ENCODE measurements at places on chromosomes 3 and 15.

DNA sequence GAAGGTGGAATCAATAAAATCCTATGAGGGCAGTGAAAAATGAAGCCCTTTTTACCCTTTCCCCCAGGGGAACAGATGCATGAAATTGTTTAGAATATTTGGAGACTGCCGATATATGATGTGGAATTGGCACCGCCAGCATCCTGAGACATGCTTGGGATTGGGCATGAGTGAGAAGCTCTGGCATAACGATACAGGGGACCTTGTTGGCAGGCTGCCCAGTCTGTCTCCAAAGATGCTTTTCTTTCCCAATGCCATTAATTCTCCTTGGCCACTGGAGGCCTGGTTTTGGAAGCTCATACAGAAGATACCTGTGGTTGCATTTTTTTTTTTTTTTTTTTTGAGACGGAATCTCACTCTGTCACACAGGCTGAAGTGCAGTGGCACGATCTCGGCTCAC, 800.6 kb upstream of the LMCD1 start:
- DNase-seq, result no peak

GRCh38 chr3:101202640-101203039, 117.7 kb downstream of the IMPG2 start:
- no peak for DNase-seq

- DNase-seq, result no peak
Measured at GRCh38 chr3:17664923-17665322, 77.5 kb downstream of the TBC1D5 start.

DNA sequence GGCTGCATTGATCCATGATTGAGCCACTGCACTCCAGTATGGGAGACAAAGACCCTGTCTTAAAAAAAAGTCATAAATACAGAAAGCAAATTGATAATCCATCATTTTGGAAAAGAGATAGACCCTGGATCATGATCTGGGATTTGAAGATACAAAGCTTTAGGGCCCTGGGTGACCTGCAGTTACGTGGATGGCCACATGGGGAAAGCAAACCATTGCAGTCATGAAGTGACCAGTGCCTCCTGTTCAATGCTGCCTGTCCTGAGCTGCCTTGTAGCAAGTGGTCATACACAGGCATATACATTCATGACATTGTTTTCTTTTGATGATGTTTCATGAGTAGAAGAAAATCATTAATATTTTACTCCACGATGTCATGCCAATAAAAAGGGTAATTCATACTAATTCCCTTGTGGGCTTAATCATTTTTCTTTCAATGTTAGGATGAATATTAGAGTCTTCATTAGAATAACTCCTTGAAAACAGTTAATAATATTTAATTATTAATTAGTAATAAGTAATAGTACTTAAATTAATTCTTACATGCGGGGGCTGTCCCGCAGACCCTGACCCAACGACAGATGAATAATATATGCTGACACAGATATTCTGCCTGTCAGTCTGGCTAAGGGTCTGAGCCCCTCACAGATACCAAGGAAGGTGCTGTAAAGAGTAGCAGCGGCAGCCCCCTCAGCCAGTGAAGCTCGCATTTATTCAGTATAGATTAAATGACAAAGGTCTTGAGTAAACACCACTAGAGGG, 109.0 kb upstream of the UNC13C start:
- DNase-seq, result no peak

DNA sequence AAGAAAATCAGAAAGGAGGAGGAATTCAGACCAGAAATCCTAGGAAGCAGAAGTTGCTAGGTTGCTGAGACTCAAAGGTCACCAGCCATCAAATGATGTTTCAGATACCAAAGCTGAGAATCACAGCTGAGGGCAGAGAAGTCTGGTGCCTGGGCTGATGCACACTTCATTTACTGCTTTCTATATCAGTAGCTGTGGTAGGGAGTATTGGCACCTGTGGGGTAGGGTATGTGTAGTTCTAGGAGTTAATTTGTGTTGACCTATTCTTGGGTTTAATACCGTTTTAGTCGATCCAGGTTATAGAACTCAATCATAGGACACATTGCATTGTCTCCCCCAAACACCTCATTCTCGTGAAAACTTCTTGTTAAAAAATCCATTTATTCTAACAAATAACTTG, 529.6 kb downstream of the AGBL1 start:
- no peak for DNase-seq

GRCh38 chr3:56837196-56837955, 35.6 kb upstream of the ARHGEF3 start:
- DNase-seq, result no peak

GRCh38 chr3:14525685-14526631, 14.2 kb downstream of the GRIP2 start:
- no peak for DNase-seq

DNA sequence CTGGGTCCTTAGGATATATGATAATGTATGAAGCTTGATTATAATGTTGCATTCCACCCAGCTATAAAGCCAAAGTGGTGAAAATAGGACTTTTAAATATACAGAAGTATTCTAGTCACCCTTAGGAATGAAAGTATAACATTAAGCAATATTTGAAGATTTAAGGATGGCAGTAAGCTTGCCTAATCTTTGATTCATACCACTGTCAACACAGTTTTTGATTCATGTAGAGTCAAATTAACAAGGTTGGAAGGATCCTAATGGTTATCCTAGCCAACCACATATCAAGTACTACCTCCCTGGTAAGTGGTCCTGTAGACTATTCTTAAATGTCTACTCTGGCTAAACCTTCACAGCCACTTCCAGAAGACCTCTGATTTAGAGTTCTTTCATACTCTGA, 18.6 kb downstream of the ARIH1 start:
- DNase-seq, result no peak

DNA sequence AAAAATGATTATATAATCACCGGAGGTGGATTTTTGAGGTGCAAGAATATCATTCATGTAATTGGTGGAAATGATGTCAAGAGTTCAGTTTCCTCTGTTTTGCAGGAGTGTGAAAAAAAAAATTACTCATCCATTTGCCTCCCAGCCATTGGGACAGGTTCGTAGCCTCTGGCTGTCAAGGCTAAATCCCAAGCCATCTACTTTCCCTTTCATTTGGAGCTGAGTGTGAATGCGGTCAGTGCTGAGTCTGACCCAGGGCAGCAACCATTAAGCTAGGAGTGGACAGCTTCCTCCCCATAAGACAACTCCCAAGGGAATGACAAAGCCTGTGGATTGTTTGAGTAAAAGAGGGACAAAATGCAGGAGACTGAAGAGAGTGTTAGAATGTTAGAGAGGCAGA, 33.6 kb downstream of the PARP14 start:
- DNase-seq, result no peak

DNA sequence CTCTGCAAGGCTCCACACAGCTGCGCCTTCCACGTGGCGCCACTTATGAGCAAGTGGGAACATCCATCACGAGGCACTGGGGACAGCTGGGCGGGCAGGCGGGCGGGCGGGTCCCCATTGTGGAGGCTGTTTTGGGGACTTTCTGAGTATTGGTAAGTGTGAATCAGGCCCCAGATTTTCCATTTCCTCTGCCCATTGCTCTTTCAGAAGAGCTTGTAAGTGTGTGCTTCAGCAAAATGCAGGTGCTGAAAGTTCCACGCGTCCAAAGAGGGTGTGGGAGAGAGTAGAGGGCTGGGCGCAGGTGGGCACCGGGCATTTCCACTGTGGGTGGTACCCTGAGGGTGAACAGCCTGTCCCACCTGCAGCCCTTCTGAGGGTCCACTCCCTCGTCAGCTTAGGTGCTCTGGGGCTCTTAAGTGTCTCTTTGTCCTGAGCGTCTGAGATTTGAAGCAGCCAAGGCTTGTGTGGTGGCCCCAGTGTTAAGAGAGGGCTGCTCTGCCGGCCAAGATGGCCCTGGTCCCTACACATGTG, 177.1 kb downstream of the RPLP1 start:
- no peak for DNase-seq

- no peak for DNase-seq
Measured at GRCh38 chr15:67167091-67167490, 87.4 kb downstream of the AAGAB start.

DNA sequence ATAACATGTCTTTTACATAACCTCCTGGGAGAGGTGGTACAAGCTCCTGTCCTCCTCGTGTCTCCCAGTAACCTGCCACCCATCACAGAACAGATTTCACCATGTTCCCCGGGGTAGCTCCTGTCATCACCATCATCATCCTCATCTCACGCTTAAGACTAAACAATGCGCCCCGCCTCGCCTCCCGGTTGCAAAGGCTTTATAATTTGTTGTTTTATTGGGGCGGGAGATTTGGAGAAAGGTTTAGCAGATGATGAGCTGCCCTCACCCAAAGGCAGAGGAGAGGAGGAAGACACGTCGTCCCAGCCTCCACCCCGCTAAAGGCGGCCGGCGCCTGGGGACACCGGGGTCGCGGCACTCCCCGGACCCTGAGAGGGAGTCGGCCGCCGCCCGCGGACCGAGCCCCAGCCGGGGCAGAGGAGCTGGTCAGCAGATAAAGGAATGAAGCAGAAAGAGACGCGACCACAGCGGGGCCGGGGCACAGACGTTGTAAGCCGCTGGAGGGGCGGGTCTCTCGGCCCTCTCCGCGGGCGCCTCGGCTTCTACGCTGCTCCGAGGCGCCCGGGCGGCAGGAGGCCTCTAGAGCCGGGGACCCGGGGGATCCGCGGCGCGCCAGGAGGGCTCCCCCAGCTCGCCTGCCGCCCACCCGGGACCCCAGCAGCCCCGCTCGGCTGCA, 589 bp downstream of the HERC1 start:
- peak; percentile 29 for DNase-seq

- DNase-seq, result no peak
Measured at GRCh38 chr3:9406856-9407626, 9.6 kb downstream of the SETD5 start.

DNA sequence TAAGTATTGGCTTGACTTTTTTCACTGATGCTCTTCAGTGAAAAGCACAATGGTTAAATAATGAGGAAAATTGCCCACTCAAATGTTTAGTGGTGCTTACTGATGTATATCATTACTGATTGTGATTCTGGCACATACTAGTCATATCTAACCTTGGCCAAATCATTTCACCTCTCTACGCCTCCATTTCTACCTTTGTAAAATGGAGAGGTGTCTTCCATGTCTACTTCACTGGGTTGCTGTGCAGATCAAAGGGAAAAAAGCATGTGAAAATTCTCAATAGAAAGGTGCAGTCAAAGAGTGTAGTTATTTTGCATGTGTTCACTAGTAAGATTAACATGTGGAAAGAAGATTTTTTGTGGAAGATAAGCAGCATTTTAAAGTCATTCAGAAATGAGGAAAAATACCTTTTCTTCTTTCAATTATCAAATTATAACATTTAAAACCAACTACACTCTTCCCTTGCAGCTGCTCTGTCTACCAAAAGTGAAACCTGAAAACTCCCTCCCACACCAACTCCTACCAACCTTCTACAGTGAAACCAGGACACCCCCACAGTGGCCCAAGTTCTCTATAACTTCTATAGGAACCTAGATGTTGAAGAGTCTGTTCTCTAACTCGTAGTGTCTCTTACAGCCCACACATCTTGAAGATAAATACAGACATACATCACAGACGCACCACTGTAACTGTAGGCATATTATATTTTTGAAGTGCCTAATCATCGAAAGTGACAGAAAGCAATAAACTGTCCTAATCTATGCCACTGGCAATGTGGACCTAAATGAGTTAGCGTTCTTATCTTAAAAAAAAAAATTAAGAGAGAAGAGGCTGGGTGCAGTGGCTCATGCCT, 1.4 kb downstream of the CD200R1 start:
- peak; percentile 10 for DNase-seq

GRCh38 chr15:88608607-88609181, 12.4 kb upstream of the AEN start:
- no peak for DNase-seq

GRCh38 chr3:6862041-6862879, 1.3 kb downstream of the GRM7 start:
- DNase-seq, result no peak

- DNase-seq, result no peak
Measured at GRCh38 chr3:34106879-34107278, 308.4 kb downstream of the PDCD6IP start.

- no peak for DNase-seq
Measured at GRCh38 chr3:4772171-4772804, 206.9 kb upstream of the BHLHE40 start.

- DNase-seq, result no peak
Measured at GRCh38 chr15:66007663-66008262, 138.5 kb downstream of the RAB11A start.

DNA sequence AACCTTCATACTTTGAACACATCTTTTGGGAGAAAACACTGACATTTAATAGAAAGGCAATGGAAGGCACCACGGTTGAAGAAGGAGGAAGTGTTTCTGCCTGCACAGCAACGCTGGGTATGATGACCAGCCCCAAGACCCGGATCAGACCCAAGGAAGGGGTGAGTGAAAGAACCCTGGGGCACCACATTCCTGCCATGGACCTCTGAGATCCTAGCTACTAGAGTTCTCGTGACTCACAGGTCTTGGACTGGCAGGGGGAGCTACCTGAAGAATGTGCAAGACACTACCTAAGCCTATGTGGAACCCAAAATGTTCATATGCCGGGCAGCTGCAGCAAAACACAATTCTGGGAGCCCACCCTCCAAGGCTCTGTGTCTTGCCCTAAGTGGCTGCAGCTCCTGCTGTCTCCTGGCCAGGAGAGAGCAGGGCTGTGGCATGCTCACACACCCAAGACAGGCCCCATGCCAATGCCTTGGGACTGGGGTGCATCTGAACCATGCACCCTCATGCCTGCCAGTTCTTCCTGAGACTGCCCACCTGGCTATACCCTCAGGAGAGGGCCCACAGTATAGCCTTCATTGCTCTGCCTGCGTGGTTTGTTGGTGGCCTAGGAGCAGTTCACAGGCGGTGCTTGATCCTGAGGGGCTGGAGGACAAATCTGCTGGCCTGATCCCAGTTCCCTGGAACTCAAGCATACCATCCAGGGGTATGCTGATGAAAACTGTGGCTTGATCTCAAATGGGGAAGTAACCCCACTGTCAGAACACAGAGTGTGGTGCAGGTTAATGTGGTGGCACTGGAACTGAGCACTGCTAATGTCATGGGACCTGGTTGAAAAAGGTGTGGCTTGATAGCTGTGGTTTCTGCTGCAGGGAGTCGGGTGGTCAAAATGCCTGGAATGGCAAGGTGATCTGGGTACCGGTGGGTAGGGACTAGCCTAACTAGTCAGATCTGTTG, 353.3 kb upstream of the ARHGEF26 start:
- DNase-seq, result no peak

- DNase-seq, result no peak
Measured at GRCh38 chr3:185739264-185739701, 85.6 kb downstream of the IGF2BP2 start.

Data from effector memory CD8-positive, alpha-beta T cell (primary cell).